ENCODE measurements at places on chromosomes 2 and 18.

DNA sequence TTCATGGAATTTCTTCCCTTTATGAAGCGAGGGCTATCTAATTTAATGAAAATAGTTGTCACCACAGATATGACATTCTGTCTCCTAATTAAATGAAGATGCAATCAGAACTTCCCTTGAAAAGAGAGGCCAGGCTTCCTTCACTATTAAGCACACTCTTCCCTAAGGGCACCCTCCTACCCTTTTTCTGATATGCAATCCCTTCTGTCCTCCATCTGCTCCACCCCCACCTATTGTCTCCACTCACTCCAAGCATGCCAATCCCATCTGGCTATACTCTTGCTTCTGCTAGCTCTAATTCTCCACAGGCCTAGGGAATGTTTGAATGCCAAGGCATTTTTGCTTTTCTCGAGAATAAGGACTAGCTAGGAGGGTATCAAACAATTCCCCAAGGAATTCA is 818.4 kb upstream of the FSHR start:
- no peak for DNase-seq

DNA sequence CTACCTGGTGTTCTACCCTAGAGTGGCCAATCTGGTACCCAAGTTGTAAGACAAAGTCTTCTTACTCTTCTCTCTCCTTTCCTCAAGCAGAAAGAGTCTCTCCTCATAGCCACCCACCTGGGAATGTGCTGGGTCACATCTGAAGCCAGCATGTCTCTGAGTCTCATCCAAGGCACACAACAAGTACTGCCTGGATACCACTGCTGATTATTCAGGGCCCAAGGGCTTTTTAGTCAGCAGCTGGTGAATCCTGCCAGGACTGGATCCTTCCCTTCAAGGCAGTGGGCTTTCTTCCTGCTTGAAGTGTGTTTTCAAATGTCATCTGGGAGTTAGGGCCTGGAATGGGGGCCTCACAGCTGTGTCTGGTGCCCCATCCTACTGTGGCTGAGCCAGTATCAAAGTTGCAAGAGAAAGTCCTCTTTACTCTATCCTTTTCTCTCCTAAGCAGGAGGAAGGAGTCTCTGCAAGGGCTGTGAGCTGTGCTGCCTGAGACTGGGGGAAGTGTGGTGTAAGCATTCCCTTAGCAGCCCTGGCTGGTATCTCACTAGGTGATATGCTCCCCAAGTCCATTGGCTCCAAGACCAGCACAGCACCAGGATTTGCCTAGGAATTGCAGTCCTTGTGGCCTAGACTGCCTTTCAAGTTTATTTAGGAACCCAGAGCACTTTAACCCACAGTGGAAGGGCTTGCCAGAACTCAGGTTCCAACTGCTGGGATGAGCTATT is 27.2 kb downstream of the OXER1 start:
- DNase-seq: no peak

GRCh38 chr2:100983684-100984310 is 18.3 kb upstream of the RPL31 start:
- DNase-seq: no peak

DNA sequence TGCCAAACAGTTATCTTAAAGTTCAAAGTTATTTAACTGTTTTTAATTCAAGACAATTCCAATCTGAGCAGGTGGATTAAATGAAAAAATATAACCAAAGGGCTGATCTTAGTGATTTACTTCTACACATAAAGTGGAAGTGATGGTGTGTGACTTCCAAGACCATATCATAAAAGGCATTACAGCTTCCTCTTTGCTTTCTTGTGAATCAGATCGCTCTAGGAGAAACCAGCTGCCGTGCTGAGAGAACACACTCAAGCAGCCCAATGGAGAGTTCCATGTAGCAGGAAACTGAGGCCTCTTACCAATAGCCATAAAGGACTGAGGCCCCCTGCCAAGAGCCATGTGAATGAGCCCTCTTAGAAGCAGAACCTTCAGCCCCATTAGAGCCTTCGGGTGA is 197.4 kb downstream of the NBAS start:
- DNase-seq: no peak

DNA sequence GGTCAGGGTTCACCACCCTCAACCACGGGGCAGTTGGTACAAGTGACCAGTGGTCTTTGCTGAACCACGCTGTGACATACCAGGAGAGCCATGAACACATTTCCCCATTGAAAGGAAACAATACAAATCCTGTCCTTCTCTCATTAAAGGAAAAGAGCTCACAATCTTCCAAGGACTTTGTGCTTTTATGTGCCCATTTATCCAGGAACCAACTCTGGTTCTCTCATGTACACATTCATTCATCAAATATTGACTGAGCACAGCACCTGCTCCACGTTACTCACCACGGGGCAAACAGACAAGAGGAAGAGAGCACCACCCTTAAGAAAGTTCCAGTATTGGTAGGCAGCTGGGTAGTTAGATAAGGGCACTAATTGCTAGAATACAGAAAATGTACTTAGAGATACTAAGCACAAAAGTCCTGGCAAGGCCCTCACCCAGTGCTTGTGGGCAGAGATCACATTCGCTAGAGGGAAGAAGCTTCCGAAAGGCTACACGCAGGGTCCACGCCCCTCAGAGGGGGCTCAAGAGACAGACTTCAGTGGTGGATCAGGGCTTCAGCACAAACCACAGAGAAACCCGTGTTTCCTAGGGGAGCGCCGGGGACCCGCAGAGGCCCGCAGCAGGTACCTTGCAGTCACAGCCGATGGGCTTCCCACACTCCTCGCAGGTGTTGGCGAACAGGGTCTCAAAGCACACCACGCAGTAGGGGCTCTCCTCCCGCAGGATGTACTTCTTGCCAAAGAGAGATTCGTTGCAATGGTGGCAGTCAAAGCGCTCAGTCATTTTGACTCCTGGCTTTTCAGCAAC is 12.9 kb downstream of the FHL2 start:
- no peak for DNase-seq

DNA sequence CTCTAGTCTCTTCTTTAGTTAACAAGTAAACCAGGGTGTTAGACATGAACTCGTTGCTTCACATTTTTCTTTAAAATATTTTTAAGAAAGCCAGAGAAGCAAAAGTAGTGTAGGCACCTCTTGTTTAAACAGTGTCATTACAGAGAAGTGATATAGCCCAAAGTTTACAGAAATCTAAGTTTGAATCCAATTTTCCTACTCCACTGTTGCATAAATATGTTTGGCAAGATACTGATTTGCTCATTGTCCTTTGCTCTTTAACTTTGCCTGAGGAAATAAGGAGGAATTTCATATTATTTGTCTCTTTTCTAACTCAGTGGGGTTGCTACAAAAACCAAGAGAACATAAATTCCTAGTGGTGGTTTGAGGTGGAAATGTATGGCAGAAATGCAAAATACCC is 81.1 kb downstream of the PAX3 start:
- DNase-seq: no peak

DNA sequence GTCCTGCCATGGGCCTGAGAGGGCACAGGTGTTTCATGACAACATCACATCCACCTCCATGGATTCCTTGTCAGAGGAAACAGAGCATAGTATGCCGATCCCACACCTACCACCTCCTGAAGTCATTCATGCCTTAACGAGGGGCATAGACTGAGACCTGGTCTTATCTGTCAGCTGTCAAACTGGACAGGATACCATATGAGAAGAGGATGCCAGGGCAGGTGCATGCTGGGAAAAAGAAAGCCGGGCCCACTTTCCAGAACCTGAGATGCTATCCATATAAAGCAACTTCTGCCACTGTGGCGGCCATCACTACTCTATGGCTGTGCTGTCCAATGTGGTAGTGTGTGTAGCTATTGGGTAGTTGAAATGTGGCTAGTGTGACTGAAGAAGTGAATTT is 116.0 kb upstream of the SIX2 start:
- DNase-seq: no peak

GRCh38 chr18:48295586-48296311 is 113.4 kb downstream of the ZBTB7C start:
- DNase-seq: no peak

DNA sequence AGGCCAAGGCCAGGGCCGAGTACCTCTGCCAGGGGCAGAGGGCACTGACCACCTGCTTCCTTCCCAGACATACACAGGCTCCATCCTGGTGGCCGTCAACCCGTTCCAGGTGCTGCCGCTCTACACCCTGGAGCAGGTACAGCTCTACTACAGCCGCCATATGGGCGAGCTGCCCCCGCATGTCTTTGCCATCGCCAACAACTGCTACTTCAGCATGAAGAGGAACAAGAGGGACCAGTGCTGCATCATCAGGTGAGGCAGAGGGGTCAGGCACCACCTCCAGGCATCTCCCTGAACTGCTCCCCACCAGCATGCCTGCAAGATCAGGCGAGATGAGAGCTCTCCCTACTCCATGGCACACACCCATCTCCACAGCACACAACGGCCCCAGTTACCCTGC is 31.1 kb downstream of the MYO7B start:
- DNase-seq: no peak

DNA sequence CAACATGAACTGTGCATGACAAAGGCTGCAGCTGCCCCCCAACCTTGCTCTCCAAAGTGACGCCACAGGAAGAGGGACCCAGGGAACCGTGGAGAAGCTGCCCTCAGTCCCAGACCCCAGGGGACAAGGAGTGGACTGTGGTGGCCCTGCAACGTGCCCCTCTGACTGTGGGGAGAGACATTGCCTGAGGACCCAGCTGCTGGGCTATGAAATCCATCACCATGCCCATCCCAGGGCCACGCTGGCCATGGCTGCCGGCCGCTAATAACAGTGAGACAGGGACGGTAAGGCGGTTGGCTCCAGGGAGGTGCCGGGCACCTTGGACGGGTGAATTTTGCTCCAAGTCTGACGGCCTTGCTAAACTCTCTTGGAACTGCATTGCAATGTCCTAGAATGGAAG is 211.3 kb upstream of the HDAC4 start:
- no peak for DNase-seq

DNA sequence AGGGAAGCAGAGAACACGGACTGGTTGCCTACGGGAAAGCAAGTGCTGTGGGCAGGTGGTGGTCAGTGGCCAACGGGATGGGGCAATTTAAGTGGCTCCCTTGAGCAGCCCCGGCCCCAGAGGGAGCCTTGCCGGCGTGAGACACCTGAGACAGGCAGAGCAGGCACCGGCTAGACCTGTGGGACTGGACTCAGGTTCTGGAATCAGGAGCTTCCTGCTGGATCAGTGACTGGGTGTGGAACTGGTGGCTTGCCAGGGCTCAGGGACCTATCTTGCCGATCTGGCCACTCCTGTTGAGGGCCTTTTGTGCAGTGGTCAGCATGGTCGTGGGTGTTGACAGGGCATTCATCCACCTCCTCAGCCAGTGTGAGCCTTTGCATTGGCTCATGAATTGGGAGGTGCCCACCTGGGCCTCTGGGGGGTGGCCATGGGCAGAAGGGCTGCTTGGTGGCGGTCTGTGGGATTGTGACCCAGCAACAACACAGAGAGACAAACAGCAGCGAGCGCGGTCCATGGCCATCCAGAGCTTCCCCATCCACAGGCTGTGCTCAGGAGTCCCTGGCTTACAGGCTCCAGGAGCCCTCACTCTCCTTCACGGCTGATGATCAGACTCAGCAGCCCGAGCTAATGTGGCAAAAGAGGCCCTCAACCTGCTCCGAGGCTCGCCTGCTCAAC is 85.4 kb upstream of the ZNF516 start:
- no peak for DNase-seq

- no peak for DNase-seq
Measured at GRCh38 chr2:69022548-69022947, 9.6 kb downstream of the ANTXR1 start.

DNA sequence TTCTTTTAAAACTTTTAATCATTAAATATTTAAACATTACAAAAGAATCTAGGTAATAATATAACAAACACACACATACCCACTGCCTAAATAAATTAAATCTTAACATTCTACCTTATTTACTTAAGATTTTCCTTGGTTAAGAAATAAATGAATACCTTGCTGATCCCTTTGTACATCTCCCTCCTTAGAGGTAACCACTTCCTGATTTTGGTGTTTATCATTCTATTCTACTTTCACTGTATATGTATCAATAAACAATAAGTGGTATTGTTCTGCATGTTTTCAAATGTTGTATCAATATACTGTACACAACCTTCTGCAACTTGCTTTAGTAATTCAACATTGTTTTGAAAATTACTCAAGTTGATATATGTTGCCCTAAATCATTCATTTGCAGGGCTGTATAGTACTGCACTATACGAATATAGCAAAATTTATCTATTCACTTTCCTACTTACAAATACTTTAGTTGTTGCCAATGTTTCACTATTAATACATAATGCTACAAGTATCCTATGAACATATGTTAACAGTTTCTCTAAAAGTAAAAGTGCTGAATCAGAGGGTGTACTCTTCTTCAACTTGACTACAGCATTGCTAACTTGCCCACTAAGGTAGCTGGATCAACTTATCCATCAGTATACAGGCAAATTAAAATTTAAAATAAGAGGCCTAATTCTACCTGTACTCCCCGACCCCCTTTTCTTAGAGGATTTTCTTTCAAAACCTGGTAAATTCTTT is 65.8 kb downstream of the MEMO1 start:
- no peak for DNase-seq

- DNase-seq: no peak
Measured at GRCh38 chr2:167860082-167860481, 387.3 kb downstream of the STK39 start.

DNA sequence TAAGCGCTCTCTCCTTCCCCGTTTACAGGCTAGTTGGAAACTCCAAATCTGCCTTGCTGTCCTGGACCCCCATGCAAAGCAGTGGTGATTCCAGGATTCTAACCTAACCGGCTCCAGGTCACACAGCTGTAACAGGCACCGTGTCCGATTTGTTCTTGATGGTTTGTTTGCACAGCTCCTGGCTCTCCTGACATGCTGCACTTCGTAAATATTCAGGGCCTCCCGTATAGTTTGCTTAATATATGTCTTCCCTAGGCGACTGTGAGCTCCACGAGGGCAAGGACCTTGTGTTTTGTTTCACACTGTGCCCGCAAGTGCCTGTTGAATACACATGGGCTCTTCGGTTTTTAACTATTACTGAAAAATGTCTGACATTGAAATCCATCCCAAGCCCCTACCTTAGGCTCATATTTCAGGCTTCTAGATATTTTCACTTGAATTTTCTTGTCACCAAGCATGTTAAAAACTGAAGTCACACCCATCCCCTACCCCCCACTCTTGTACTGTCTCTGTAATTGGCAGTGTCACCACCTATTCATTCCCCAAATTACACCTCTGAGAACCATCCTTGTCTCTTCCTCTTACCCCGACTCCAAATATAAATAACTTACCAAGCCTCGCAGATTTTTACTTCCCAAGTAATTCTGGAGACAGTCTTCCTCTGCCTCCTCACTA is 1.0 kb upstream of the PUM2 start:
- no peak for DNase-seq

DNA sequence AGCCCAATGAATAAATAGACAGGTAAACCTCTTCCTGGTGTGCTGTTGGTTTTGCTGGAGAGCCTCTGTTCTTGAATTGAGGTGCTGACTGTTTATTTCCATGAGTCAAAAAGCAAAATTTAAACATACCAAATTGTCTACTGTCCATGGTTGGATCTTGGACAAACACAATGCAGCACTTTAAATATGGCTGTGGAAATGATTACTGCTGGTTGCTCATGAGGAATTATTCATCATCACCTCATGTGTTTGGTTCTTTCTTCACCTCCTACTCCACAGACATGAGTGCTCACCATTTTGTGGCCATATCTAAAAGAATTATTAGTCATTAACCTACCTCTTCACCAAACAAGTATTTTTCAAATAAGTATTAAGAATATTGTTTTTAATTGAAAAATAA is 85.3 kb upstream of the GALNT5 start:
- DNase-seq: no peak

- DNase-seq: no peak
Measured at GRCh38 chr2:133755480-133756300, 187.4 kb upstream of the NCKAP5 start.

- DNase-seq: no peak
Measured at GRCh38 chr2:33287507-33288005, 188.9 kb upstream of the RASGRP3 start.

- no peak for DNase-seq
Measured at GRCh38 chr2:69668598-69668997, 25.1 kb upstream of the AAK1 start.

All from activated CD4-positive, alpha-beta T cell treated with anti-CD3 and anti-CD28 coated beads for 4 hours (primary cell).